Hepatic stellate cell (primary cell): ENCODE measurements at places on chromosomes 5 and 9.

GRCh38 chr9:78899006-78899405 lies 602.1 kb downstream of the PSAT1 start:
- no peak for DNase-seq

- no peak for DNase-seq
These were observed 33.0 kb upstream of the NCS1 start for GRCh38 chr9:130139251-130139650.

DNA sequence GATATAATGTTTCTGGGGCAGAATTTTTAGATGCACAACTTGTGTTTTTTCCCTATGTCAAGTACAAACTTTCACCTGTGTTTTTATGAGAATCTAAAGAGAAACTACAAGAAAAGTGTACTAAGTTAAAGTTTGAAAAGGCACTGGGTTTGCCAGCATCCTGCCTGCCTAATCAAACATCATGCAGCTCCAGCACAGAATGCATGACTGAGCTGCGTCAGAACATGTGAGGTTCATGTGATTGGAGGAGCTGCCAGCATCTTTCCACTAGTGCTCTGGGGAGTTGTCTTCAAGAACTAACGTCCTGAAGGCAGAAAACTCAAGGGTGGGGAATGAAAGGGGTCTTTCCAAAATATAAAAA lies 46.1 kb upstream of the RIC1 start:
- peak; percentile 34 for DNase-seq

DNA sequence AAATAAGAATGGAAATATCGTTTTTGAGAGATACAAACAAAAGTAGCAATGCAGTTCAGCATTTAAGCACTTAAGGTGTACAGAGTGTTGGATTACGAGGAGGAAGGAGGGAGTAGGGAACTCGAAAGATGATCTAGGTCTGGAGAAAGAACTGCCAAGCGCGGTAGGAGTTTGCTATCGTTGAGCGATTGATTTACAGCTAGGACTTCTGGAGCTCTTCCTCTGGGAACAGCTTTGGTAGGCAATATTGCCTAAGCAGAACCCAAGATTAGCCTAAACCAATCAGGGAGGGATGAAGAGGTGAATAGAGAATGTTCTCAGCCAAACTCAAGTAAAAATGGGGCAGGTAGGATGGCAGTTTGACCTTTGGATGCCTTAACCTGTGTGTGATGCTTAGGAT lies 965 bp downstream of the CLTA start:
- no peak for DNase-seq

DNA sequence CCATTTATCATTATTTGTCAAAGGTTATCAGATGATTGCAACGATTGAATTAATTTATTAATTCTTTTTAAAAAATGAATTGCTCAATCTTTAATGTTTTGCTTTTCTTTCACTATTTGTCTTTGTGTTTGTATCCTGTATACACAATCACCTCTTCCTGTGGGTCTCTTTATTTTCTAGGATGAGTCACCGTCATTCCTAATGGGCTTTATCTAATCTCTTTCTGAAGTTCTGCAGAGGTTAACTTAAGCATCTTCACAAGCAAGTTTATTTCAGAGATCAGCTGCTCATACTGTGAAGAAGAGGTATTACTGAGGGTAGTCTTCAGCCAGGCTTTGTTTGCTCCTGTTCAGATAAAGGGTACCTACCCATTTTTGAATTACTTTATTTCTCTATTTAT lies 323.9 kb downstream of the NNT start:
- DNase-seq, result no peak

DNA sequence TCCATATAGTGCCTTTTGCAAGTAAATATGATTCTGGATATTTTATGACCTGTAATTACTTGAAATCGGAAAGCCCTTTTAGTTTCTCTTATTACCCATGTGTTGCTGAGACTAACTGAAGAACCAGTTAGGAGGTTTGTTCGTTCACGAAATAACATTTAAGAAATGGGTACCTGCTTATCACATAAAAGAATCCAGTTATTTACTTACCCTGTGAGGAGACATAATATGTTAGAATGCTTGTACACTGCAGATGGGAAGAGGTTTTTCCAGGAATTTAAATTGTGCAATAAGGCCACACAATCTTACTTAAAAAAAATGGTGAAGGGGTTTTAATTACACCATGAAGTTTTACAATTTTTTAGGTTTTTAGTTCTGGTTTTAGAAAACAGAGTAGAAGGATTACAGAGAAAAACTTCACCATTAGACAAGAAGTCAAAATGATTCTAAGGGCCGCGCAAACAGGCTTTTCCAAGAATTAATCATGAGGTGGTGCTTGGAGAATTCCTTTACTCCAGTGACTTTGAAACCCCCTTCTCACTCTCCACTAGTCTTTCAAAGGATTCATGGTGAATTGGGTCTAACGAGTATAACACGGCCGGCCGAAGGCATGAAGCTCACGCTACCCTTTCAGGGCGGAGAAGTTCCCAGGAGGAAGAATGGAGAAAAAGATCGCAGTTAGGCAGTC lies 1.1 kb upstream of the PTGER4 start:
- DNase-seq, result peak; percentile 38

GRCh38 chr9:71285191-71285656 lies 163.8 kb upstream of the TRPM3 start:
- peak; percentile 5 for DNase-seq

DNA sequence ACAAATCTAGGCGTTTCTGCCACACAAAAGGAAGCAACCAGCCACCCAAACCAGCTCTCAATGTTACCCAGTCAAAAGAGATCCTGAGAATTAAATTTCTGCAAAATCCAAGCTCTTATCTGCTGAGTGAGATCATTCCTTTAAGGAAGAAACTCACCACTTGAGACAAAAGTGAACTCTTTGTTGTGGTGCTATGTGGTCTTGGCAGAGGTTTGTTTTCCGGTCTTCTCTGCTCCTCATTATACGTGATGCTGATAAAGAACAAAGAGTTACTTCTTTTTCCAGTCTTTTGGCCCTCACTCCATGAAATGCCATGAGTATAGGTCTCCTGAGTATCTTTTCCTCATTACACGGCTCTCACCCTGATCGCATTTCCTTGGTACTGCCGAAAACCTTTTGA lies 82.1 kb downstream of the PRKACG start:
- DNase-seq, result no peak

DNA sequence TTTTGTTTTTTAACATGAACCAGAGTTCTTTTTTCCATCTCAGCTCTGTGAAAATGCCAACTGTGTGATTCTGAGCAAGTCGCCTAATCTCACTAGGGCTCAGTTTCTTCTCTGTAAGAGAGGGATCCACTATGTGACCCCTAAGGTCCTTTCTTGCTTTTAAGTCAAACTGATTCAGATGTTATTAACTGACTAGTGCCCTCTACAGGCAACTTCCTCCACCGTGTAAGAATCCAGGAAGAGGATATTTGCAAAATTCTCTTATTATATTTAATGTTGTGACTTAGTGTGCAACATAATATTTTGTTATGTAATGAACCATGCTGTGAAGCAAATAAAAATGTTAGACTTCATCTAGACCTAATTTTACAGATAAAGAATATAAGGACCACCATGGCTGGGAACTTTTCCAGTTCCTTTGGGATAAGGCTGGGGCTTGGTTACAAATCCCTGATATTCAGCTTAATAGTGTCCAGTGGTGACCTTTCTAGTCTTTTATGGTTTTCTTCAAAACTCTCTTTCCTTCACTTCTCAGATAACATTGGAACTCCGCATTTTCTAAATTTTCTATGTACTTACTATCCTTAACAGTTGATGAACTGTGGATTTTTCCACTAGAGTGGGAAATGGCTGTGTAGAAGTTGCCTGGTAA lies 244.7 kb downstream of the PIK3R1 start:
- DNase-seq, result peak; percentile 16

DNA sequence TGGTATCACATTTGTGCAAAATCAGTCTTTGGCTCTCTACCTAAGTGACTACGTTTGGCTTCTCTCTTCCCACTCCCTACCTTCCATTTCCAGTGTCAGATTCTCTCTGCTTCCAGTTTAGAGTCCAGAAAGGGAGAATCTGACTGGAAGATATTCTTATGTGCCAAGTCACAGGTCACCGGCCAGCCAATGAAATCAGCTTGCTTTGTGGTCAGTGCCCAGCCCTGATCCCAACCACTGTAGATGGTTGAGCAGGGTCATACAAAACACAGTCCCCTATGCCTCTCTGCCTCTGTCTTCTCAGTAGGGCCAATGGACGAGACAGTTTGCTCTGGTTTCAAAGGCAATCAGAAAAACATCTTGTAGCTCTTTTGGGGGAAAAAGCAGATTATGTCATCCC lies 15.6 kb upstream of the EPB41L4B start:
- no peak for DNase-seq

- DNase-seq, result no peak
These were observed 439.5 kb downstream of the ACTL7B start for GRCh38 chr9:108416324-108416723.

DNA sequence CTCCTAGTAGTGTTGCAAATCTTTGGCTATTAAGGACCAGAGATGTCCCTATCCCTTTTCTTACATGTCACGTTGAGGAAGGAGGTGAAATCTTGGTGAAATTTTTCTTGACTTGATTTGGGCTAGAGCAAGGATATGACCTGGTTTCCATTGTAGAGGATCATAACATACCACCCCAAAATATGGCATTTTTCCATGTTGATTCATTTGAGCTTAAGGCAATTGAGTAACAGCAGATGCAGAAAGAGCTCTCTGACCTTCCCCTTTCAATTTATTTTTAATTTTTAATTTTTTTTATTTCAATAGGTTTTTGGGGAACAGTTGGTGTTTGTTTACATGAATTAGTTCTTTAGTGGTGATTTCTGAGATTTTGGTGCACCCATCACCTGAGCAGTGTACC lies 61.2 kb upstream of the MAP1B start:
- DNase-seq, result no peak

- DNase-seq, result peak; percentile 22
These were observed 116.1 kb upstream of the TNC start for GRCh38 chr9:115234094-115234493.

- DNase-seq, result no peak
These were observed 19.0 kb upstream of the TCOF1 start for GRCh38 chr5:150338546-150338945.

- DNase-seq, result no peak
These were observed 21.0 kb downstream of the PCDH1 start for GRCh38 chr5:141857226-141857625.

- DNase-seq, result no peak
These were observed 5.1 kb upstream of the CLINT1 start for GRCh38 chr5:157864067-157864466.

DNA sequence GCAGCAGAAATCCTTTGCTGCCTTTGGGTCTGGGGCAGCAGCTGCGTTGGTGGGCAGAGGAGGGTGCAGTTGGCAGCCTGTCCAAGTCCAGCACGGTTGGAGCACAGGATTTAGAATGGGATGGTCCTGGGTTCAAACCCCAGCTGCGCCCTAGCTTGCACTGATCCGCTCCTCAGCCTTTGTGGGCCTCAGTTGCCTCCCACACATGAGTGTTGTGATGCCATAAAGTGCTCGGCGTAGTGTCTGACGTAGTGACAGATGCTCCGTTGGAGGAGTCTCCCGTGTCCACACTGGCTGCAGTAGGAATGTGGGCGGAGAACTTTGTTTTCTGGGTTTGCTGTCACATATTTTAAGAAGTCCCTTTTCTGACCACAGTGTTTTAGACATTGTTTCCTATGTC lies 36.0 kb downstream of the SLC46A2 start:
- no peak for DNase-seq

- peak; percentile 8 for DNase-seq
These were observed 208.9 kb upstream of the SLC30A5 start for GRCh38 chr5:68884883-68885282.

DNA sequence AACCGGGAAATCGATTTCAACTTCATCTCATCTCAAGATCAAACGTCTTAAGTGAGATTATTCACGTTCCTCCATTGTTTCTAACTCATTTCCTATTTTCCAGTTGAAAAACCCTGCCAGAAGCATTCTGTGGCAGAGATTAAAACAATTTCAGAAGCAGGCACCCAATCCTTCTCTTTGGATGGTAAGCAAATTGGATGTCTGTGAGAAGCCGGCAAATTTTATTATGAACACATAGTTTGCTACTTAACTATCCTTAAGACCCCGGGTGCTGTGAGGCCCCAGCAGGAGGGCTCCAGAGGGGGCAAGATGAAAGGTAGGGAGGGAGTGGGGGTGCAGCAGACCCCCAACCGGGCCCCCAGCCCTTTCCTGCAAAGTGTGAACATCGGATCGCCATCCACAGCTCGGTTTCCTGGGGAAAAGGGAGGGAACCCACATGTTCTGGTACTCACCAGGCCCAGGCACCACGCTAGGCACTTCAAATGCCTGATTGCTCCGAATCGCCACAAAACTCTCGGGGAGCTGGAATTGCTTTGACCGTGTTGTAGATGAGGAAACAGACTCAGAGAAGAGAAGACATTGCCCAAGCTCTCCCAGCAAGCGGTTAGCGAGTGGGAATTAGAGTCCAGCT lies 167.1 kb upstream of the MVB12B start:
- no peak for DNase-seq

DNA sequence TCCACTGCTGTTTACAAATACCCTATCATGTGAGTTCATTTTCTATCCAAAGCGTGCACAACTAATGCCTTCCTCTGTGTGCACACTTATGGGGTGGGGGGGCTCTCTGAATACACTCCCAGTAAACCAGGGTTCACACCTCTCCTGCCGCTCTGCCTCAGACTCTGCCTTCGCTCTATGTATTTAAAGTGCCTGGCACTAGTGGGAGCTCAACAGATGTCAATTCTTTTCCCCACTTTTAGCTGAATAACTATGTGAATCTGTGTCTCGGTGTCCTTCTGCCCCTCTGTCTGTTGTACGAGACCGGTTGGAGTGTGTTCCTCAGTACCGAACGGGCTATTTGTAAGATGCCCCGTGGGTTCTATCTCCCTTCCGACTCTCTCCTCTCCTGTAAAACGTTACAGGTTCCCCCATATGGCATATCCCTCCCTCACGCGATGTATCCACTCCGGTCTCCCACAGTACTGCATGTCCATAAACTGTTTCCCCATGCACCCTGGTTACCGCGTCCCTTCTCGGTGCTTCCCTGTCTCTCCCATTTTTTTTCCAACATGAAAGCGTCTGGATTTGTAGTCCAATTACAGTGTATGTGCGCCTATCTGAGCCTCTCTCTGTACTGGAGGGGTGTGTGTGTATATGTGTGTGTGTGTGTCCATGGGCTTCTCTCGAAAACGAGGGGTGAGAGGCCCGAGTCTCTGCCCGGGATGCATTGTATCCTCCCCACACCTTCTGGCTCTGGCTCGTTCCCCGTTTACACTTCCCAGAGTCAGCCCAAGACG lies 1.6 kb downstream of the ELL2 start:
- peak; percentile 38 for DNase-seq

- DNase-seq, result no peak
These were observed 103.5 kb downstream of the MAMDC2 start for GRCh38 chr9:70147196-70147595.

DNA sequence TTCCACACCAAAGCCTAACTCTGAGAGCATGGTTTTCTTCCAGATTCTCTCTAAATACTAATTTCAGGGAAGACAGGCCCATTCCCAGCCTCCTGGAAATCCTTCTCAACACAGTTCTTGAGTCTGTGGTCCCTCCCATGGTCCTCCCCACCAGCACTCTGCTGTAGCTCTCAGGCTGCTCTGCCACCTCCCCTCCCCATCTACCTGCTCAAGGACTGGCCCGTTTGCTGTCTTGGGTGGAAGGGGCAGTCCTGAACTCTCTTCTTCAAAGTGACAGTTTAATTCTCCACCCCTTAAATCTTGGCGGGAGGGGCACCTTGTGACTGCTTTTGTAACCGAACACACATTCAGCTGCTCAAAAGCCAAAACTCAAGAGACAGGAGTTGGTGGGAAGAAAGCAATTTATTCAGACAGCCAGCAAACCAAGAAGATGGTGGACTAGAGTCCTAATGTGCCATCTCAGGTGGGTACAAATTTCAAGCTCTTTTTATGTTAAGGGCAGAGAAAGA lies 7.6 kb upstream of the LCN15 start:
- DNase-seq, result no peak

GRCh38 chr5:93299681-93300308 lies 281.2 kb downstream of the NR2F1-AS1 start:
- no peak for DNase-seq
